ENCODE measurements at places on chromosomes 5 and 9.
A peak's percentile ranks its signal among the peaks of the same experiment; 100 is the strongest.

DNA sequence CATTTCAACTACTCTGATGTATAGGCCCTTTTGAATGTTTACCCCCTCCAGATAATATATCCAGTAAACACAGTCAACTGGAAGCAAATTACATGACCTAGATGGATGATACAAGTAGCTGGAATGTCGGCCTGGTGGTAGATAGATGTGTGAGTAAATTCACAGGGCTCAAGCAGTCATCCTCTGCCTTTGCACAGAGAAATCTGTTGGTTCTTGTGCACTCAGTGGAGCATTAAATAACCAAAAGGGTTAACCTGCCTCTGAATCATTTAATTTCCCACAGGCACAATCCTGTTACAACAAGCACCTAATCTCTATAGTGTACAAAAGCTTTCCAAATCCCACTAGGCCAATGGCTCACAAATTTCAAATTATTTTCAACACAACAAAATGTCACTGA is 668.3 kb downstream of the DNAH5 start:
- no peak for DNase-seq

GRCh38 chr5:109378095-109378494 is 31.7 kb downstream of the PJA2 start:
- no peak for DNase-seq

DNA sequence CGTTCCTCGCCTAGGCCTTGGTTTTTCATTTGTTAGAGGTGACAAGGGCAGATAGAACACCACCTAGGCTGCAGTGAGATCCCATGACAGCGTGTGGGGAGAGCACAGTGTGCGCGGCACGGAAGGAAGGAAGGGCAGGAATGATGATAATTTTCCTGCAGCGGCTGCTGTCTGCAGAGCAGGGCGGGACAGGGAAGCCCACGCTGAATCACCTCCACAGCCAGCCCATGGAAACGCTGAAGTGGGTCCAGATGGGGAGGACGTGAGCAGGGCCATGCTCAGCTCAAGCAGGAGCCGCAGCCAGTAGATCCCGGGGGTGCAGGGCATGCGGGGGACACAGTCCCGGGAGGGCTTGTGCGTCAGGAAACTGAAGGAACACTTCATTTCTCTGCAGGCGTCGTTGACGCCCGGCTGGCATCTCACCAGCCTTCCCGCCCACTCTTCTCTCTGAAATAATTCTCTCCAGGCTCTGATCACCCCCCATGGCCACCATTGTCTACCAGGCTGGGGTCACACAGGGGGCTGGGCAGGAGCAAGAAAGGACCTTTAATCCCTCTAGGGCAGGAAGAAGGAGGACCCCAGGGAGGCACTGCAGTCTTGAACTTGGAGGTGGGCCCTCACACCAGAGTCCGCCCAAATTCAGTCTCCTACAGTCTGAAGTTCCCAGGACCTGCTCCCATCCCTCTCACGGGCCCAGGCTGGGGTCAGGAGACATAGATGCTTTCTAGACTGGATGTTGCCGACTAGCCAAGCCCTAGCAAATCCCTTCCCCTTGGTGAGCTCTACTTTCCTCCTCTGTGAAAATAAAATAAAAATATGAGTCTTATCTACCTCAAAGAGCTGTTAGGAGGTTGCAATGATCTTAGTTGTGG is 20.9 kb upstream of the SYNPO start:
- DNase-seq, result no peak

DNA sequence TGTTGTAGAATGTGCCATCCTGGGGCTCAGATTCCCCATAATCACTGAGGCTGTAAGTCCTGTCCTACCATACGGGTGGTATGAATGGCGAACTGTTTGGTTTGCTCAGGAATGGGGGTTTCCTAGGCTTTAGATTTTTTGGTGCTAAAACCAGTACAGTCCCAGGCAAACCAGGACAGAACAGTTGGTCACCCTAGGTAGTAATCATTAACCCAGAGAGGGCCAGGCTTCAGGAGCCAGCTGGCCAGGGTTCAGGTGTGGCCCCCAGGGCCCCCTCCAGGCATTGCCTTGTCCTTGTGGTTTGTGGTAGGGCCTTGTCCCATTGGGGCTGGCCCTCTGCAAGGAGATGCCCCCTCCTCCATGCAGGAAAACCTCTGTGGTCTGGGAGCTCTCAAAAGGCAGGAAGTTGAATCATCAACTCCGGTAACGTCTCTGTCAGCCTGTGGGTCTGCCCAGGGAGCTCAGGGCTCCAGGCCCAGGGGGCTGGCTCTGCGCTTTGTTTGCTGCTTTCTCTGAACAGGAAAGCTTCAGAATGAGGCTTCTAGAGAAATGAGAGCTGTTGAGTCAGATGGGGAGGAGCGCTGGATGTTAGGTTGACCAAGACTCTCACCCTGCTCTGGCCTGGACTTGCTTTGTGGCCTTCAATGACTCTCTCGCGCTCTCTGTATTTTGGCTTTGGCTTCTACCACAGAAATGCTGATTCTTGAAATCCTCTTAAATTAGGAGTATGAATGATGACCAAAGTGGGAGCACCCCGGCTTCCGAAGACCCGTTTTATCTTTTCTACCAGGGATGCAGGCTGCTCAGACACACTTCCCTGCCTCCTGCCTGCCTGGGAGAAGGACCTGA is 22.2 kb upstream of the JADE2 start:
- peak; percentile 76 for DNase-seq

GRCh38 chr5:15452781-15453180 is 47.2 kb upstream of the FBXL7 start:
- no peak for DNase-seq

DNA sequence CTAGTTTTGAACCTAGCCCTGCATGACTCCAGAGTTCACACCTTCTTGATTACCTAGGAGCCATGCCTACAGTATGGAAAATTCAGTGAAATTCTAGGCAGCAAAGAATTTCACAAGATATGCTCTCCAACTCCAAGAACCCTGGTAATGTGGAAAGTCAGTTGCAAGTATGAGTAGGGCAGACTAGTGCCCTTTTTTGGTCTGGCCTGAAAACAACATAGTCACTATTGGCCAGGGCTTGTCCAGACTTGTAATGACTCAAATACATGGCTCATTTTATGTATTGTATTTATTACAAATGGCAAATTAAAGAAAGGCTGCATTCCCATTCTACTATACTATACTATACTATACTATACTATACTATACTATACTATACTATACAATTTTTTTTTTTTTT is 160.4 kb downstream of the ESM1 start:
- DNase-seq, result no peak

GRCh38 chr5:76855961-76856360 is 6.1 kb downstream of the S100Z start:
- peak; percentile 72 for DNase-seq

- DNase-seq, result no peak
Observed at GRCh38 chr9:91001146-91001611, 199.6 kb downstream of the SYK start.

DNA sequence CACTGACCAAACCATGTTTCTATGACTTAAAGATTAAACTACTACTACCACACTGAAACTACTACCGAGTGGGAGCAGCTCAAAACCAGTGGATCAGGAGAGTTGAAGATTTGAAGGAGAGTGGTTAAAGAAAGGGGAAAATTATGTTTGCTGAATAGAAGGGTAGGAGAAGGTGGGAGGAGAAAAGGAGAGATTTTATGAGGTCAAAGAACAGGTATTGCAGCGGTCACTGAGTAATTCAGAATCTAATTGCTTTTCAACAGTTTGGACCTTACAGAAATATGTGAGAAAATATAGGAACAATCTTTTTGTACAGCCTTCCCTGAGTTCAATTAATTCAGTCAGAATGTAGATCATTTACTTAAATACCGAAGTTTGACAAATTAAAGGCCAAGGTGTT is 24.6 kb downstream of the EDIL3 start:
- no peak for DNase-seq

DNA sequence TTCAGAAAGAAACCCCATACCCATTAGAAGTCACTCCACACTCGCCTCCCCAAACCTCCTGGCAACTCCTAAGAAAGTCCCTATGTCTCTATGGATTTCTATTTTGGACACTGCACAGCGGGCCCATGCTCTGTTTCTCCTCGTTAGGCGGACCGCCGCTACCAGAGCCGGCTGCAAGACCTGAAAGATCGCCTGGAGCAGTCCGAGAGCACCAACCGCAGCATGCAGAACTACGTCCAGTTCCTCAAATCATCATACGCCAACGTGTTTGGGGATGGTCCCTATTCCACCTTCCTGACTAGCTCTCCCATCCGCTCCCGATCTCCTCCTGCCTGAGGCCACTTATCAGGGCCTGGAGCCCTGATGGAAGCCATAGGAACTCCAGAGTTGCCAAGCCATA is 4.6 kb upstream of the GLE1 start:
- DNase-seq, result no peak

DNA sequence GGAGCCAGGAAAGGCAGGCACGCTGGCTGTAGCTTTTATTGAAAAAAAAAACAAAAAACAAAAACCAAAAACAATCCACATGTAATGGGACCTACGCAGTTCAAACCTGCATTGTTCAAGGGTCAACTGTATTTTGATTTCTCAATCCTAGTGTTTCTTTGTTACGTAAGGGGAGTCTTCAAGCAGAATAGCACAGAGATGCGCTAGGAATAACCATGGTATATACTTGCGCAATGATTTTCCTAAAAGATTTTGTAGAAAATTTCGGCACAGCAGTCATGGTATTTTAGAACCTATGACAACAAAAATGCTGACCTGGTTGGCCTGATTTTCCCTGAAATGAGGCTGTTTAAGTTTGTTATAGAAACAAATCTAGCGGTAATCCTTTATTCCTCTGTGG is 1110.5 kb upstream of the WWC1 start:
- DNase-seq, result no peak

GRCh38 chr5:95107138-95107537 is 177.8 kb downstream of the MCTP1 start:
- DNase-seq, result no peak

DNA sequence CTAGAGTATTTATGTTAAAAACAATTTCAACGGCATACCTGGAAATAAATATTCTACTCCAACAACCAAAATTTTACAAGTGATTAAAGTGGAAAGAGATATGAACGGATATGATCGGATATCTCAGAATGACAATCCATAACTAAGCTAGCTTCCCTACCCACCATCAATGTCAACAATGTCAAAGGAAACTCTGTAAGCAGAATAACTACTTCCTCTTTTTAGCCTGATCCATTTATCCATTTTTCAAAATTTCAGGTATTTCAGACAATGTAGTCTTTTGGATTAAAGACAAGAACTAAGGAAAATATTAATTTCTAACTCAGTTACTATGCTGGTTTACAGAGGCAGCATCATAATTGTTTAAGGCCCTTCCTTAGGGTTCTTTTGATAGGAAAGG is 188.7 kb downstream of the DENND1A start:
- DNase-seq, result peak; percentile 70

- DNase-seq, result no peak
Observed at GRCh38 chr9:37374892-37375291, 47.6 kb upstream of the GRHPR start.

DNA sequence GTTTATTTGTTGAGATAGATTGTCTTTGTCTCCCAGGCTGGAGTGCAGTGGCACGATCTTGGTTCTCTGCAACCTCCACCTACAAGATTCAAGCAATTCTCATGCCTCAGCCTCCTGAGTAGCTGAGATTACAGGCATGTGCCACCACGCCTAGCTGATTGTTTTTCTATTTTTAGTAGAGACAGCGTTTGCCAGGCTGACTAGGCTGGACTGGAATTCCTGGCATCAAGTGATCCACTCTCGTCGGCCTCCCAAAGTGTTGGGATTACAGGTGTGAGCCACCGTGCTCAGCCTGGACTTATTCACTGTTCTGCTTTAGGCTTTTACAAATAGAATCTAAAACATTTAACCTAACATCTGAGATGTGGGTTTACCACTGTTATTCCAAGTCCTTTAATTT is 91.3 kb downstream of the COMMD10 start:
- DNase-seq, result no peak

DNA sequence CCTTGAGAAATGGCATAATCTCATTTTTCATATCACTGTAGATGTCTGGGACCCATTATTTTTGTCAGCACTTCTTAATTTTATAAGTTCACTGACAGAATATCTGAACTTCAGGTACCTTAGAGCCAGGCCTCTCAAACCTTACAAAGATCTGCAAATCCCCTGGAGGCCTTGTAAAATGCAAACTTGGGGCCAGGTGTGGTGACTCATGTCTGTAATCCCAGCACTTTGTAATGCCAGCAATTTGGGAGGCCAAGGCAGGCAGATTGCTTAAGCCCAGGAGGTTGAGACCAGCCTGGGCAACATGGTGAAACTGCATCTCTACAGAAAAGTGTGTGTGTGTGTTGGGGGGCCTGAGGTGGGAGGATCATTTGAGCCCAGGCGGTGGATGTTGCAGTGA is 30.8 kb downstream of the RASGRF2 start:
- no peak for DNase-seq

- DNase-seq, result no peak
Observed at GRCh38 chr5:59540366-59540765, 353.2 kb downstream of the PDE4D start.

GRCh38 chr5:158884827-158885518 is 214.7 kb downstream of the EBF1 start:
- DNase-seq, result no peak

- no peak for DNase-seq
Observed at GRCh38 chr5:139592289-139592688, 31.1 kb downstream of the UBE2D2 start.

- DNase-seq, result no peak
Observed at GRCh38 chr5:74402553-74402952, 238.0 kb downstream of the ENC1 start.

DNA sequence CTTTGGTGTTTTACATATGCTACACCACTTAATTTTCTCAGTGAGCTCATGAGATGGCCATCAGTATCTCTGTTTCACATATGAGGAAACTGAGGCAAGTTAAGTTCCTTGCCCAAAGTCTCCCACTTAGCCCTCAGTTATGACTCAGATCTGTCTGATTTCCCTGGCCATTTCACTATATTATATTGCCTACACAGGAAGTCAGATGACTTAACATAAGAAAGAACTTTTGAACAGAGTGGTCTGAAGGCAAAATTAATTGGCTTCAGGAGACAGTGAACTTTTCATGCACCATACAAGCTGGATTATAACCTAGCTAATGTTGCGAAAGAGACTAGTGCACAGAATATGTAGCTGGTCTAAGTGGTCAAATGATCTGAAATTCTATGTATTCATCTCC is 221.6 kb downstream of the NFIB start:
- no peak for DNase-seq

- DNase-seq, result no peak
Observed at GRCh38 chr9:99359336-99359735, 137.3 kb downstream of the SEC61B start.

GRCh38 chr5:130066644-130067043 is 162.4 kb downstream of the CHSY3 start:
- no peak for DNase-seq

GRCh38 chr5:14229734-14230133 is 86.6 kb downstream of the TRIO start:
- no peak for DNase-seq

All from OCI-M1 (cell line).